Endothelial cell (in vitro differentiated cells): ENCODE measurements at places on chromosomes 5 and 9. TPM values are rescaled to one million over a fixed set of nuclear protein-coding genes. Genes with fewer than 3 reads are reported as not detected.

The DOK3 gene
- 51.4 TPM for total RNA-seq

The KCNIP1 gene
- total RNA-seq: 6.1 TPM

The PTGS1 gene
- total RNA-seq: 33.4 TPM

GRCh38 chr9:78369639-78370219 is 72.8 kb downstream of the PSAT1 start:
- no peaks in the 10 kb centered on the region for H3K36me3 ChIP-seq
- H3K4me1 ChIP-seq: peaks cover 9% of the 10 kb centered on the region
- H3K27me3 ChIP-seq: peaks cover 16% of the 10 kb centered on the region
- no peak overlapping the region for H3K27ac ChIP-seq

DNA sequence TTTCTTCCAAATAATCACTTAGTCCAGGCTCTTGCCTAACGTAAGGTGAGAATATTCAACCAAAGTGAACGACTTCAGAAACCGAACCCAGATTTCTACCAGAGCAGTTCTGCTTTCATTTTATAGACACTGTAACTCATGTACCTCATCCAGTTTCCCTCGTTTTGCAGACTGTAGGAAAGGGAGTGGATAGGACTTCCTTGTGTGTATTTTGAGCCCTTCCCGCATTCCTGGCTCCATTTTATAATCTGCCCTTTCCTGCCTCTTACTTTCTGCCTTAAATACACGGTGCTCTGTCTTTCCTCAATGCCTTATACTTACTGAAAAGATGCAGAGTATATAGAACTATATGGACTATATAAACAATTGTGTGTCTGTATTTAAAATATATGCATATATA is 20.8 kb downstream of the MINAR2 start:
- peak overlapping the region; percentile 4 for H3K27ac ChIP-seq
- H3K36me3 ChIP-seq: no peaks in the 10 kb centered on the region
- no peaks in the 10 kb centered on the region for H3K27me3 ChIP-seq
- H3K4me3 ChIP-seq: no peak overlapping the region
- DNase-seq: no peak
- peaks cover 11% of the 10 kb centered on the region for H3K4me1 ChIP-seq

- DNase-seq: no peak
- peaks cover 7% of the 10 kb centered on the region for H3K4me1 ChIP-seq
- H3K4me3 ChIP-seq: no peak overlapping the region
- H3K27ac ChIP-seq: no peak overlapping the region
- peaks cover 5% of the 10 kb centered on the region for H3K27me3 ChIP-seq
These were observed 5.6 kb downstream of the C5orf24 start for GRCh38 chr5:134851307-134851923.

DNA sequence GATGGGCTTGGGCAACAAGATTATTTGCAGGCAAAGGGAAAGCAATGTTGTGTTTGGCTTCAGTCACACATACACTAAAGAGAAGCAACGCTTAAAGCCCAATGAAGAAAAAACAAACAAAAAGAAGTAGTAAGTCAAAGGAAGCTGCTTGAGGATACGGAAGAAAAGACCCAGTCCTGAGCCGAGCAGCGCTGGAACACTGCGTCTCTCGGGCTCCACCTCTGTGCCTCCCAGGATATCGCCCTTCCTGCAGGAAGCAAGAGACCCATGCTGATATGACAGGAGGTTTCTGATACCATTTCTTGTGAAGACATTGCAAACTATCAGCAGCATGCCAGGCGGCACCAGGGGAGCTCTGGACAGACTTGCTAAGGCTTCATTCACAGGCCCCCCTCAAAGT is 9.9 kb downstream of the GNAQ start:
- no peaks in the 10 kb centered on the region for H3K27me3 ChIP-seq
- peak; percentile 37 for DNase-seq
- peak overlapping the region; percentile 85 for H3K4me3 ChIP-seq
- peak overlapping the region; percentile 94 for H3K27ac ChIP-seq

DNA sequence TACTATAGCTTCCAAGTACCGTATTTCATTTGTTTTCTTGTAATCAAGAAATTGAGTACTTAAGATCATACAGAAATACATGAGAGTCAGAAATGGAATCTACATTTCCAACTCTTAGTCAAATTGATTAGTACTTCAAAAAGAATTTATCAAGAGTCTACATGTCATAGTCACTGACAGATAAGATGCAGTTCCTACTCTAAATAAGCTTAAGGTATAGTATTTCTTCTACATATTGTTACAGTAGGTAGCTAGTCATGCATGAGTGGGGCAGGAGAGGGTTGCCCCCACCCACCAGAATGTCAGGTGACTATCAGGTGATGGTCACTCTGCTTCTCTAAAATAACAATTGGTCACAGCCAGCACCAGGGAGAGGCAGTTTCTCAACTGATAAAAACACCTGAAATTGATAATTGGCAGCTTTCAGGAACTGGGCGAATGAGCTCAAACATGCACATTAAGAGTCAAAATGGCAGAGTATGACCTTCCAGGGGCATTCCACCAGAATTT is 2.9 kb downstream of the BAAT start:
- DNase-seq: no peak
- H3K27me3 ChIP-seq: no peaks in the 10 kb centered on the region
- peaks cover 10% of the 10 kb centered on the region for H3K36me3 ChIP-seq
- no peak overlapping the region for H3K4me3 ChIP-seq
- no peaks in the 10 kb centered on the region for H3K4me1 ChIP-seq

DNA sequence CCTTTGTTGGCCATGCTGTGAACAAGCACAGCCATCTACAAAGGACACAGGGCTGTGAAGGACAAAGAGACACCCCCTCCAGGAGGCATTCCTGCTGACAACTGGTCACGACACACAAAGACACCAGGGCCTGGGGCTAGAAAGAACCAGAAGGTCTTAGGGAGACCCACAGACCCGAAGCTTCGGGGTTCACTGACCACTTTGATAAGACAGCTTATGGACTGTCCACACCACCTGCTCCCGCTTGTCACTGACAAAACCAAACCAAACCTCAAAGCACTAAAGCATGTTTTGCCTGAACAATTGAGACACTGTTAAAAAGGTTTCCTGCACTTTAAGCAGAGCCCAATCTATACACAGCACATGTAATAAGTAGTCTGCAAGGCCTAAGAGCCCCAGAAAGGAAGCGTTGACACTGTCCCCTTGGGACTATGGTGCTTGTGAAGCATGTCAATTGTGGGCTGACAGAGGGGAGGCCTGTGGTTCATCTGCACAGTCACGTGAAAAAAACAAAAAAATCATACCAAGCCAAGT is 185.0 kb downstream of the GAPVD1 start:
- peaks cover under 1% of the 10 kb centered on the region for H3K27me3 ChIP-seq
- no peak overlapping the region for H3K27ac ChIP-seq
- peaks cover 23% of the 10 kb centered on the region for H3K36me3 ChIP-seq
- no peak for DNase-seq

- H3K27ac ChIP-seq: no peak overlapping the region
- H3K27me3 ChIP-seq: no peaks in the 10 kb centered on the region
- DNase-seq: no peak
- no peaks in the 10 kb centered on the region for H3K36me3 ChIP-seq
- no peaks in the 10 kb centered on the region for H3K4me1 ChIP-seq
These were observed 349.4 kb downstream of the SH3GL2 start for GRCh38 chr9:17928228-17928627.

DNA sequence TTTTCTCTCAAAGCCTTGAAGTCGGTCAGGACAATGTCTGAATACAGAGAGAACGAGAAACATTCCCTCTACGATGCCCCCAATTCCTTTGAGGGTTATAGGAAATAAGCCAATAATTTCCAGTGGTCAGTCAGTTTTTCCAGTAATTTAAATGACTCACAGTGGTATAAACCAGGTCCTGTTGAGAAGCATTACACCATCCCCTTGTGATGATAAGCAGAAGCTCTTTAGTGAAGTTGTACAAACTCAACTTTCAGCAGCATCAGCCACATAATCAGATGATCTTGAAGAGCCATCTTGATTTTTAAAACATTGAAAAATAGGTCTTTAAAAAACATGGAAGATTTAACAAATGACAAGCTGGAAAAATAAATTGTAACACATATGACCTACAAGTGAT is 173.9 kb upstream of the ZNF462 start:
- no peaks in the 10 kb centered on the region for H3K27me3 ChIP-seq
- no peaks in the 10 kb centered on the region for H3K4me1 ChIP-seq
- DNase-seq: no peak
- H3K27ac ChIP-seq: no peak overlapping the region
- no peaks in the 10 kb centered on the region for H3K36me3 ChIP-seq

DNA sequence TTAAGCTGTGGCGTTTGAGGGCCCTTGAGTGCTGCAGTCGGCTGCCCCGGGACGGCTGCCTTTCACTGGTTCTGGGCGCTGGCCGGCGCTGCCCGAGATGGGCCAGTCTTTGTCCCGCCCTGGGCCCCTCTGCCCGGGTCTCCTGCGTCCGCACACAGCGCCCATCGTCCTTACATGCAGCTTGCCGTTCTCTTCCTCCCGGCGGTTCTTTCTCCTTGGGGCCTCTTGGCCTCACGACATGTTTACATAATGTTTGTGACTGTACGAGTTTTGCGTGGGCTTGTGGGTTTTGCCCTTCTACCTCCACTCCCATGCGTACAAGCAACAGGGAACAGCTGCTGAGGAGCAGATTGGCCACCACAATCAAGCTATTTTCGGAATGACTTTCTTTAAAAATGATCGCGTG is 618 bp downstream of the TNPO1 start:
- peaks cover 5% of the 10 kb centered on the region for H3K27me3 ChIP-seq
- H3K27ac ChIP-seq: peak overlapping the region; percentile 98
- peak overlapping the region; percentile 100 for H3K4me3 ChIP-seq
- H3K36me3 ChIP-seq: peaks cover 3% of the 10 kb centered on the region
- H3K4me1 ChIP-seq: peaks cover 23% of the 10 kb centered on the region

- no peak overlapping the region for H3K4me3 ChIP-seq
- no peak for DNase-seq
- no peaks in the 10 kb centered on the region for H3K36me3 ChIP-seq
- no peaks in the 10 kb centered on the region for H3K27me3 ChIP-seq
- peaks cover 10% of the 10 kb centered on the region for H3K4me1 ChIP-seq
These were observed 9.9 kb upstream of the ARL15 start for GRCh38 chr5:54320256-54320655.

- peaks cover 2% of the 10 kb centered on the region for H3K27me3 ChIP-seq
- H3K36me3 ChIP-seq: no peaks in the 10 kb centered on the region
- no peaks in the 10 kb centered on the region for H3K4me1 ChIP-seq
These were observed 134.2 kb downstream of the FBXO4 start for GRCh38 chr5:42059291-42059690.

DNA sequence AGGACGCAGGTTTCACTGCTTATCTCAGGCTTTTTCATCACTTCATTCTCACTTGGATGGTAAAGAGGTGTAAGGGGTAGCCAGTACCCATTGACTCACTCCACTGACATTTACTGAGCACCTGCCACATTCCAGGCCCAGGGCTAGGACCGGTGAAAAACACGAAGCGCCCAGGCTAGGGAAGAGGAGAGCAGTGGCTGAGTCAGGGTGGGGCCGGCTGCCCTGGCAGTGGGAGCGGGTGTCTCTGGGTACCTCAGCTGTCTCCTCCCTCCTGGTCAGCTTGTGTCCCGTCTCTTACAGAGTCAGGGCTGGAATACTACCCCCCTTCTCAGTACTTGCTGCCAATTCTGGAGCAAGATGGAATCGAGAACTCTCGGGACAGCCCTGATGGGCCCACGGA is 22.2 kb downstream of the LRSAM1 start:
- H3K27me3 ChIP-seq: peaks cover 1% of the 10 kb centered on the region
- DNase-seq: no peak
- no peak overlapping the region for H3K4me3 ChIP-seq
- peaks cover 12% of the 10 kb centered on the region for H3K36me3 ChIP-seq
- H3K4me1 ChIP-seq: no peaks in the 10 kb centered on the region
- H3K27ac ChIP-seq: no peak overlapping the region

DNA sequence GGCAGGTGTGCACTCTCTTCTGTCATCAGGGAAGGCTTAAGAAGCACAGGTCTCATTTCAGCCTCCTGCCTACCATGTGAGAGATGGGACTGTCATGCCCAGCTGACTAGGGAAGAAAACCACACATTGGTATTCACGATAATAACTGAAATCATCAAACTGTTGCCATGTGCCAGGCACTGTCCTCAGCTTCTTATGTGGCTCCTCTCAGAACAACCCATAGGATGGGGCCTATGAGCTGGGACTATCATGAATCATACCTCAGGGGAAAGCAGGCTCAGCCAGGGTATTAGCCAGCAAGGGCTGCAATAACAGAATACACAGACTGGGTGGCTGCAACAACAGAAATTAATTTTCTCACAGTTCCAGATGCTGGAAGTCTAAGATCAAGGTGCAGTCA is 3.3 kb downstream of the AFAP1L1 start:
- no peak overlapping the region for H3K27ac ChIP-seq
- peak overlapping the region; percentile 78 for H3K4me3 ChIP-seq
- H3K36me3 ChIP-seq: peaks cover 61% of the 10 kb centered on the region
- peaks cover 19% of the 10 kb centered on the region for H3K27me3 ChIP-seq

DNA sequence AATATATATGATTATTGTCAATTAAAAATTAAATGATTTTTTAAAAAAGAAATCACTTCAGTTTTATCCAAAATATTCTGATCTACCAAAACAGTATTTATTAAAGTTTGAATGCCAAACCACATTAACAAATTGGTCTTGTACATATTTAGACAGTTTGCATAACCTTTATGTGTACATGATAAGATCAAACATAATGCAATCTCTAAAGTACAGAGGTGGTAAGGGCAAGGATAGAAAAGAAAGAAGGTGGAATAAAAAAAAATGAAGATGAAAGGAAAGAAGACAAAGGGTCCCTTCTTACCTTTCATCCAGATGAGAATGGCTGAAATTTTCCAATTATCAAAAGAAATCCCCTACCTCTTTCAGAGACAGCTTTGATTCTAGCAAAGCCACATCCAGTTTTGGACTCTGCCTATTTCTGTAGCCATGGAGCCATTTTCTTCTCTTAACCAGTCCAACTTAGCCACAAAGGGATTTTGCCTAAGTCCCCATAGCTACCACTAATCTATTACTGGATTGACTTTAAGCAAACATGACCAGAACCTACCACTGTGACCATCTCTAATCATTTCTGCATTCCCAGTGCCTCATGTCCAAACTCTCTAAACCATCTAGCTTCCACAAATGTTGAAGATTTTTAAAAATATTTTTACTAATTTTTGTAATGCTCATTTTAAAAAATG is 133.3 kb upstream of the TRPM3 start:
- DNase-seq: no peak
- H3K27ac ChIP-seq: no peak overlapping the region
- H3K4me3 ChIP-seq: no peak overlapping the region
- H3K36me3 ChIP-seq: no peaks in the 10 kb centered on the region
- H3K27me3 ChIP-seq: no peaks in the 10 kb centered on the region

DNA sequence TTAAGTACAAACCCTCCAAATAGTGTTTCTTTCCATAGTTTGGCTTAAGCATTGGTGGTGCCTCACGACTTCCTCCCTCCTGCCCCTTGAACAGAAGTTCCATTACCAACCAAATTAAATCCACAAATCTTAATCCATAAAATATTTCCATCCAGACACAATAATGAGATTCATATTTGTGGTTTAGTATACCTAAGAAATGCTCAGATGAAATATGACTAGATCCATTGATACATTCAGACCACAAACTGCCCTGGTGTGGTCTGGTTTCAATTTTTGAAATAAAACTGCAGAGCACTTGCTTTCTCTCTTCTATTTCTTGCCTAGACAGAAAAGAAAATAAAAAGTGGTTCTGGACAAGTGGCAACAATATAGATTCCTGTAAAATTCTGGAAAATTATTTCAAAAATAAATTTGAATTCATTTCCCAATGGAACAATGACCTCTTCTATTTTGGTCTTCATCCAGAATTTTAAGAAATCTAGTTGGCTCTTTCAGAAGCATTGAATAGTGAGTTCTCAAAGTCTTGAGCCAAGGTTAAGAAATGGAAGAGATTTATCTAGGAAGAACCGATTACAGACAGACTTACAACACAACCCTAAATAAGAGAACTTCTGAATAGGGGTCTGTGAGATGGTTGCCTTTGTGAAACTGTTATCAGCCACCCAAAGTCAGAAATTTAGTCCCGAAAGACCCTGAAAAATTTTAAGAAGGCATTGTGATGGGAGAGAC is 14.0 kb downstream of the TNC start:
- peaks cover 3% of the 10 kb centered on the region for H3K27me3 ChIP-seq
- DNase-seq: no peak
- H3K36me3 ChIP-seq: no peaks in the 10 kb centered on the region
- no peak overlapping the region for H3K4me3 ChIP-seq
